ENCODE measurements at places on chromosomes 1 and 21.
A peak's percentile ranks its signal among the peaks of the same experiment; 100 is the strongest.

DNA sequence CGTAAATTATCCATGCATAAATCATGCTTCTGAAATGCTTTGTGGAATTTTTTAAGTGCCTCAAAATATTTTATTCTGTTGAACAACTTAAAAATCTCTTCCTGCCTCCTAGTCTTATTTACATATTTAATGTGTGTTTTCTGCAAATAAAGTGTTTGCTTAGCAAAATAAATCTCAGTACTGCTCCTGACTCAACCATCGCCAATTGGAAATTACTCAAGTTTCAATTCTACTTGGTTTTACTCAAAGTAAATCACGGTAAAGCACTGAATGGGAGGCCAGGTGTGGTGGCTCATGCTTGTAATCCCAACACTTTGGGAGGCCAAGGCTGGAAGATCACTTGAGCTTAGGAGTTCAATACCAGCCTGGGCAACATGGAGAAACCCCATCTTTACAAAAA, 152.2 kb upstream of the NR5A2 start:
- DNase-seq, result no peak

- DNase-seq, result no peak
These were observed 66.2 kb downstream of the FAAP20 start for GRCh38 chr1:2128189-2128901.

DNA sequence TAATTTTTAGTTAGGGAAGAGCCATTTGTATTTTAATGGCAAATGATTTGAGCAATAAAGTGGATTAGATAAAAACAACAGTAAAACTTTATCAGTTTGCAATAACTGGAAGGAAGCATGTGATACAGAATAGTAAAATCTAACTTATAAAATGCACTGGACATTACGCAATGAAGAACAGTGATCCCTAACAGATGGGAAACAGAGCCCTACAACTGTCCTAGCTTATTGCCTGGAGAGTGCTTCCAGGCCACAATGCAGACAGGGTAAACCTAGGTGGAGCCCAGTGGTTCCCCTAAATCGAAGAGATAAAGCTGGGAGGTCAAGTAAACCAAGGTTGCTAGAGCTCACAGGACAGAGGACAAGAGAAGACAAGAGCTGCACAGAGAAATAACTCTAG, 7.0 kb downstream of the OMA1 start:
- no peak for DNase-seq

GRCh38 chr1:84122780-84123382, 21.2 kb upstream of the PRKACB start:
- no peak for DNase-seq

- DNase-seq, result no peak
These were observed 11.9 kb upstream of the NIBAN1 start for GRCh38 chr1:184986250-184986649.

DNA sequence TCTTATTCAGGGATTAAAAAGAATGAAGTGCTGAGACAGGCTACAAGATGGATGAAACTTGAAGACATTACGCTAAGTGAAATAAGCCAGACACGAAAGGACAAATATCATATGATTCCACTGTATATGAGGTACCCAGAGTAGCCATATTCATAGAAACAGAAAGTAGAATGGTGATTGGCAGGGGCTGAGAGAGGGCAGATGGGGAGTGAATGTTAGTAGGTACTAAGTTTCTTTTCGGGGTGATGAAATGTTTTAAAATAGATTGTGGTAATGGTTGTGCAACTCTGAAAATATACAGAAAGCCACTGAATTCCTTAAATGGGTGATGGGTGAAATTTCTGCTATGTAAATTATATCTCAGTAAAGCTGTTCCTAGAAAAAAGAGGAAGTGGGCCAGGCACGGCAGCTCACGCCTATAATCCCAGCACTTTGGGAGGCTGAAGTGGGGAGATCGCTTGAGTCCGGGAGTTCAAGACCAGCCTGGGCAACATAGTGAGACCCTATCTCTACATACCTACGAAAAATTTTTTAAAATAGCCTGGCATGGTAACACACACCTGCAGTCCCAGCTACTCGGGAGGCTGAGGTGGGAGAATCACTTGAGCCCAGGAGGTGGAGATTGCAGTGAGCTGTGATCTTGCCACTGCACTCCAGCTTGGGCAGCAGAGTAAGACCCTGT, 15.9 kb downstream of the SLC27A3 start:
- DNase-seq, result peak; percentile 69

- DNase-seq, result no peak
These were observed 8.6 kb downstream of the EDEM3 start for GRCh38 chr1:184745929-184746638.

Data from non-pigmented ciliary epithelial cell (primary cell).